ENCODE measurements at places on chromosomes 1 and 21.

DNA sequence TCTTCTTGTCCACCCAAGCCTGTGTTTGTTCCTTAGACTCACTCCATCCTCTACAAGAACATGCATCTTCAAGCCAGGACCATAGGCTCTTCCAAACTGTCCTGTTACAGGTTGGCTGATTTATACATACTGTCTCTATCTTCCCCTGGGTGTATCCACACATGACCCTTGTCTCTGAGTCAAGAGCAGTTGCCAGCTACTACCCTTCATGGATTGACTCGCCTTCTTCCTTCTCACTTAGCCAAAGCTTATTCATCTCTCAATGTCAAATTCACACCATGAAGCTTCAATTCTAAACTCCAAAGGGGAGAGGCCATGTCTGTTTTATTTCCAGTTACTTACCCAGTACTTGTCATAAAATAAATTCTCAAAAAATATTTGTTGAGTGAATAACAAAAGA lies 64.1 kb upstream of the CACHD1 start:
- no peak for DNase-seq

- peak; percentile 44 for DNase-seq
Measured at GRCh38 chr1:25702101-25702775, 85.6 kb downstream of the MAN1C1 start.

DNA sequence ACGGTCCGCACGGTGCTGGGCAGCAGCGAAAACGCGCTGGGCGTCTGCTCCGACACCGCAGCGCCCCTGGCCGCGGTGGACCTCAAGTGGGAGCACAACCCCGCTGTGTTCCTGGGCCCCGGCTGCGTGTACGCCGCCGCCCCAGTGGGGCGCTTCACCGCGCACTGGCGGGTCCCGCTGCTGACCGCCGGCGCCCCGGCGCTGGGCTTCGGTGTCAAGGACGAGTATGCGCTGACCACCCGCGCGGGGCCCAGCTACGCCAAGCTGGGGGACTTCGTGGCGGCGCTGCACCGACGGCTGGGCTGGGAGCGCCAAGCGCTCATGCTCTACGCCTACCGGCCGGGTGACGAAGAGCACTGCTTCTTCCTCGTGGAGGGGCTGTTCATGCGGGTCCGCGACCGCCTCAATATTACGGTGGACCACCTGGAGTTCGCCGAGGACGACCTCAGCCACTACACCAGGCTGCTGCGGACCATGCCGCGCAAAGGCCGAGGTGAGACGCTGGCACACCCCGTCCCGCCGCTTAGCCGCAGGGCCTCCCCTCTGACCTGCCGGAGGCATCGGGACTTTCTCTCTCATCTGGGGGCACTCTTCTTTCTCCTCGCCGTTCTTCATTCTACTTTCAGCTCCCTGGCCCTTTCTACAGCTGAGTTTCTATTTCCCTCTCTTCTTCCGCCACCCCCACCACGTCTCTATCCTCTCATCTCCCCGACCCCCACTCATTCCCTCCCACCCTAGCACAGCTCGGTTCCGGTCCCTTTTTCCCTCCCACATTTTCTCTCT lies 1.0 kb downstream of the NPR1 start:
- DNase-seq: no peak

DNA sequence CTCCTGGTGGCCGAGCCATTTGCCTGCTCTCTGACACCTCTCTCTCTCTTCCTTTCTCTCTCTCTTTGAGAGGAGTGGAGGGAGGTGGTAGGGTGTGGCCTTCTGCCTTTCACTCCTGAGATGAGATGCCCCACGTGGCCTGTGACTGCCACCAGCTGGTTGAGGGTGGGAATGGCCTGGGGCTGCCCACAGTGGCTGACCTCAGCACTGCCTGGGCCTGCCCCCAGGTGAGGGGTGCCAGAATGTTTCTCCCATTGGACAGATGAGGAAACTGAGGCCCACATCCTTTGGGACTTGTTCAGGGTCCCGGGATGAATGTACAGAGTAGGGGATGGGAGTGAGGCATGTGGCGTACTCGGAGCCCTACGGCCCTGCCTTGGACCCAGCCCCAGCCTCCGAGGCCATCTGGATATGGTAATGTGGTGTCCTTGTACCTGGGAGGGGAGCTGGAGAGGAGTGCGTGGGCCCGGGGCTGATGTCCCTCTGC lies 12.7 kb upstream of the C1orf167 start:
- peak; percentile 31 for DNase-seq

DNA sequence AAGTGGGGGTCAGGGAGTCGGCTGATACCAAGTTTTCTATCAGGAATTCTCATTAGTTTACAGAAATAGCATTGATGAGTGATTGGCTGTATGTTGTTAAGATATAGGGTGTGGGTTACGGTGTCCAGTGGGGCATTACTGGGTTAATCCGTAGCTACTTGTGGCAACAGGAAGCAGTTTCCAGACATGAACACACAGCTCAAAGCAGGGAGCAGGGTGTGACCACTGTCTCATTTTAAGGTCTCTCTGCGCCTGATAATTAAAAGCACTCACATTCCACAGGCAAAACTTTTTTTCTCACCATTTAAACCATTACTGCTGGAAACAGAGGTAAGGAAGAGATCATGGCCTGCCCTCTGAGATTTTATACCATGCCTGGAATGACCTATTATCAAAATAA lies 114.9 kb downstream of the SIK1 start:
- DNase-seq: no peak

- DNase-seq: no peak
Measured at GRCh38 chr1:101307985-101308689, 71.3 kb downstream of the S1PR1 start.

DNA sequence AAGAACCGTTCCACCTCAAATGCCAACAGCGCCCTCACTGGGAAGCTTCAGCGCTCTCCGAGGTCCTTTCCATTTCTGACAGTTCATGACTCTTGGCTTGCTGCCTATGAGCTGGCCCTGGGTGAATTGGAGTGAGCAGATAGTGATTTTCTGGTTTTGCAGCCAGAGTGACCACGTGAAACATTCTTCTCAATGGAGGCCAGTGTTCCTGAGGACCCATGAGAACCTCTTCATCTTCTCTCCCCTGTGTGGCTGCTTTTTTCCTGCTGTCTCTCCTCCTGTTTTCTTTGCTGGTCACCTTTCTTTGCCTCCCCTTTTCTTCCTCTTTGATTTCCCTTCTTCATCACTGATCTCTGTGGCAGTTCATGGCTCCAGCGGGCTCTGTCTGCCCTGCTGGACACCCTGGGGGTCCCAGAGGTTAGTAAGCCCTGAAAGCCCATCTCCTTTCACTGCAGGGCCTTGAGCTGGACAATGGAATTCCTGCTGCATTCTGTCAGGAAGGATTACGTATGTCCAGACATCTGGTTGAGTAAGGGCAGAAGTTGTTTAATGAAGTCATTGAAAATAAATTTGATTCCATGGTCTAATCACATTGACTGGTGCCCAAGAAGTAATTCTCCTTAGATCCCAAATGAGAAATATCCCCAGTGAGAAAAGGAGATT lies 29.9 kb downstream of the VASH2 start:
- peak; percentile 50 for DNase-seq

- no peak for DNase-seq
Measured at GRCh38 chr1:212270564-212270963, 14.6 kb upstream of the PPP2R5A start.

- DNase-seq: peak; percentile 44
Measured at GRCh38 chr1:6423321-6423999, 1.1 kb upstream of the ESPN start.

DNA sequence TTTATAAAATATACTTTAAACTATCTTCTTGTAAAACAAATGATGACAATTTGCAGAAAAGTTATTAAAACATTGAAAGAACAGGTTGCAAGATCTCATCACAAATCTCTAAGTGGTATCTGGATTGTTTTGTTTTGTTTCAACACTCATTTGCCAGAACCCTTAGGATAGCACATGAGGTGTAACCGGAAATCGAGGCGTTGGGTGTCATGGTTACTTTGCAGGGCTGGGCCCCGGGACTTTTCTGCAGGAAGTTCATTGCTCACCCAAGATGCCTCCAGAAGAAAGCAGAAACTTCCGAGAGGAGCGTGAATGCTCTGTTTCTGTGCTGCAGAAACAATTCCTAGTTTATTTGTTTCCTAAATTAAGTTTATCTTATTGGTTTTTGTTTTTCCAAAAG lies 2.5 kb downstream of the DISC1 start:
- peak; percentile 66 for DNase-seq

DNA sequence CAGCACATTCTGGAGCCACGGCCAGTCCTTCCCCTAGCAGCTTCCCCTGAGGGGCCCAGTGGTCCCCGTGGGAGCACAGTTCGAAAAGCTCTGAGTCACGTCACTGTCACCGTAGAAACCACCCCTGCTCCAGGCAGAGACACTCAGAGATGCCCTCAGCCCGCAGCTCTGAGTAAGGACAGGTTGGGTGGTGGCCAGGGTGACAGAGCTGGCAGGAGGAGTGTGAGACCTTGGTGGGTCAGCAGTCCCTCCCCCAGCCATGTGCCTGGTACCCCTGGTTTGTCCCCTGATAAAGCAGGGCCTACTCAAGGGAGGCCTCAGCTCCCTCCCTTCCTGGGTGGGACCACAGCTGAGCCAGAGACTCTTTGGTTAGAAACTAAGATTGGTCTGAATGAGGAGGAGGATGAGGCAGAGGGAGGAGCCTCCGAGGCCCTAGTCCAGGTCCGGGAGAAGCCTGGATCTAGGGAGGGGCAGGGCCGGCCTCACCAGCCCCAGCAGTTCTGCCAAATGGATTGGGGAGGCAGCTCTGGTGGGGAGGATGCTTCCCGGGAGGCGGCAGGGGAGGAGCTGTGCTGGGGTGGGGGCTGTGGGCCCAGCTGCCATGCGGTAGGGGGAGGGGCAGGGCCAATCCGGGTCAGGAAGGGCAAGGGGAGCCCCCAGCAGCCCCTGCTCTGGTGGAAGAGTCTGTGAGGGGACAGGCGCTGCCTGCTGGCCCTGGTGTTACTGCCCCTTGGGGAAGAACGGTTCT lies 55.2 kb downstream of the SLC9A1 start:
- DNase-seq: peak; percentile 62

DNA sequence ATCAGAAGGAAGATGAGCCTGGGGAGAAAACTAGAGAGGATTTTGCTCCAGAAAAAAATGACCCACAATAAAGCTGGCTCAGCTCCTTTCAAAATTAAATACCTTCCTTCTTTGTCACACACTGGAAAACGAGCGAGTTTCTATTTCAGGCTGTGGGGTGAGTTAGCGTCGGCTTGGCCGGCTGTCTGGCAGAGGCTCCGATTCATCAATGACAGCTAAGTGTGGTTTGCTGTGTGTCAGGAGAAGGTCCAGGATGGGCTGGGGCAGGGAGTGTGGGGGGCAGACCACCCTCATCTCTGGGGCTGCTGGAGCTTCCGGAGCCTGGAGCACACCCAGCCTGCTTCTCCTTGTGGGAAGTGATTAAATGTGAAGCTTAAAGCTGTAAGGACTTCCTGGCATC lies 120.2 kb downstream of the ETS2 start:
- DNase-seq: peak; percentile 88

DNA sequence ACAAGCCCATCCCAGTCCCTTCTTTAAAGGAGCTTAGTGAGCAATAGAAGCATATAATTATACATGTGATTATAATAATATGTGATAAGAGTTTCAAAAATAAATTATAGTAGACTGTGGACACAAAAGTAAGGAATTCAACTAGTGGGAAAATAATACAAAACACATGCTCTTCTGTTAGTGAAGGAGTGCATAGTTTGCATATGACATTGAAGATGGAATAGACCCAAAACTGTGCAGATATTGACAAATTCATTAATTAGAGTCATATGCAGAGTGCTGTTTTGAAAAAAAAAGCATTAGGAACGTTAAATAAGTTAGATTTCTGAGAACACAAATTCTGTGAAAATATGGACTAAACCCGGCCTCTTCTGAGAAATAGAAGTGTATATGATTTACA lies 278.8 kb downstream of the ASTN1 start:
- no peak for DNase-seq

- DNase-seq: peak; percentile 70
Measured at GRCh38 chr1:67850151-67850551, 16.9 kb upstream of the GNG12 start.

DNA sequence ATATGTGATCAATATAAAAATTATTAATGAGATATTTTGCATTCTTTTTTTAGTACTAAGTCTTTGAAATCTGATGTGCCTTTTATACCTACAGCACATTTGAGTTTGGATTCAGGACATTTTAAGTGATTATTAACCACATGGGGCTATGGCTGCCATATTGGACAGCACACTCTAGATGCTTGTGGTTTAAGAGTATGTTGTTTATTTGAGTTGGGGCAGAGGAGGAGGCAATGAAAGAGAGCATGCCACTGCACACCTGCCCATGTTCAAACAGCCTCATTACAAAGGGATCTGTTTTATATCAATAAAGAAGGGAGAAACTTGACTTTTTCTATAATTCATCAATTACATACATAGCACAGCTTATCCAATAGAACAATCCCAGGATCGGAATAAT lies 99.4 kb upstream of the EDEM3 start:
- no peak for DNase-seq

DNA sequence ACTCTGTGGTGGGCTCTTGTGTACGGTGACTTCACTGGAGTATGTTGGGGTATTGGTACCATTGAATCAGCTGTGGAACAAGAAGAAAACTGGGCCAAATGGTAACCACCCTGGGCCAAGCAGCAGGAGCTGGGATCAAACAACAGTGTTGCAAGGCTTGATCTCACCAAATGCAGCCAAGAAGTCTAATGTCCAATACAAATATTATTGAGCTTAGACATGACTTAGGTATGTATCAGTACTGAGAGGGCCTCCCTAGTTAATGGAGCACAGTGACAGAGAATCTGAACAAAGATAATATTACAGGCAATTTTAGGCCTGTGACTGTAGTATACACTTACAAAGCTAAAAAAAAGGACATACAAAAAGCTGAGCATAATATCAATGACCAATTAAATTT lies 604.8 kb downstream of the PLA2G4A start:
- peak; percentile 41 for DNase-seq

DNA sequence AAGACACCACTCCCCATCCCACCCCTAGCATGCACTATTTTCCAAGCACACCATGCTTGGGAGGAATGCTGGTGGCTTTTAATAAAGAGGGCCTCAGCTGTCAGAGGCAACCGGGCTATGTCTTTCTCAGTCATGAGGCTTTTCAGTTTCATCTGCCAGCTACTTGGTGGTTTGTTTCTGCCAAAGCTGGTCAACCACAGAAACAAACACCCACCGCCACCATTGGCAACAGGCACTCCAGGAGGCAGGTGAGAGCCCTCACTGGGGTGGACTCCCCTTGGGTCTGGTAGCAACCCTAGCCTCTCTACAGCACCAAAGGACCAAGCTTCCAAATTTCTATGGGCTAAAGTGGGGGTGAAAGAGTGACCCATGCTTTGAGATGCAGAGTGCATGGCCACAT lies 54.3 kb upstream of the CD1D start:
- no peak for DNase-seq

GRCh38 chr1:62265956-62266935 lies 53.0 kb downstream of the KANK4 start:
- no peak for DNase-seq

- DNase-seq: no peak
Measured at GRCh38 chr1:105072850-105073249, 1323.2 kb downstream of the AMY1C start.

Data from choroid plexus epithelial cell (primary cell).